CD4-positive, alpha-beta T cell treated with Interleukin-4 for 1 hour (primary cell): ENCODE measurements at places on chromosomes 5 and 9.

DNA sequence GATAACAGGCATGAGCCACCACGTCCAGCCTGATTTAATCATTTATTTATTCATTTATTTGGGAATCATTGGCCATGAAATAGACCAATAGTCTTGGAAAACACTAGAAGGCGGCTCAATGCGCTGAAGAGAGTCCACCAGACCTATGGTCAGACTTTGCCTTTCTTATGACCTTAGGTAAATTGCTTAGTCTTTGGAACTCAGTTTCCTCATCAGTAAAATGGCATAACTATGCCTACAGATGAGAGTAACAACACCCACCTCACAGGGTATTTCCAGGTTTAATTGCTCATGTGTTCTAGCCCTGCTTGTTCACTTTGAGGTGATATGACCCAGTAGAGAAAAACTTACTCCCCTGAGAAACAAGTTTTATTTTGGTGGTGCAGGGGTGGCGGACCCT lies 38.2 kb upstream of the CPEB4 start:
- no peak for DNase-seq

DNA sequence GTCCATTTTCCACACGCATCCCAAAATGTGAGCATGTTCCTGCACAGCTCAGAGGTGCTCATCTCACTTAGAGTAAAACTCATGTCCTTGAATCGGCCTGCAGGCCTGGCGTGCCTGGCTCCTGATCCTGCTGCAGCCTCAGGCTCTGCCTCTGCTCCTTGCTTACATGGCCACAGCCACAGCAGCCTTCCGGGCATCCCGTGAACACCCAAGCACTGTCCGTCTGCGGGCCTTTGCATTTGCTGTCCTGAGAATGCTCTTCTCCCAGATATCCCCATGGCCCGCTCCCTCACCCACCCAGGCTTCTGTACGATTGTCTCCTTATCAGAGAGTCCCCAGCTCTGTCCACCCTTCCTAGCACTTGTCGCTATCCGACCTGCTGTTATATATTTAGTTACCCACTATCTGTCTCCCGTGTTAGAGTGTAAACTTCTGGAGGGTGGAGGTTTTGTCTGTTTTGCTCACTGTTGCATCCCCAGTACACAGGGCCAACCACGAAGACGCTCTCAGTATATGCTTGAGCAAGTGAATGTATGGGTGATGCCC lies 21.9 kb downstream of the FGF18 start:
- no peak for DNase-seq

GRCh38 chr9:79623799-79624721 lies 52.3 kb downstream of the TLE4 start:
- DNase-seq: peak; percentile 71

DNA sequence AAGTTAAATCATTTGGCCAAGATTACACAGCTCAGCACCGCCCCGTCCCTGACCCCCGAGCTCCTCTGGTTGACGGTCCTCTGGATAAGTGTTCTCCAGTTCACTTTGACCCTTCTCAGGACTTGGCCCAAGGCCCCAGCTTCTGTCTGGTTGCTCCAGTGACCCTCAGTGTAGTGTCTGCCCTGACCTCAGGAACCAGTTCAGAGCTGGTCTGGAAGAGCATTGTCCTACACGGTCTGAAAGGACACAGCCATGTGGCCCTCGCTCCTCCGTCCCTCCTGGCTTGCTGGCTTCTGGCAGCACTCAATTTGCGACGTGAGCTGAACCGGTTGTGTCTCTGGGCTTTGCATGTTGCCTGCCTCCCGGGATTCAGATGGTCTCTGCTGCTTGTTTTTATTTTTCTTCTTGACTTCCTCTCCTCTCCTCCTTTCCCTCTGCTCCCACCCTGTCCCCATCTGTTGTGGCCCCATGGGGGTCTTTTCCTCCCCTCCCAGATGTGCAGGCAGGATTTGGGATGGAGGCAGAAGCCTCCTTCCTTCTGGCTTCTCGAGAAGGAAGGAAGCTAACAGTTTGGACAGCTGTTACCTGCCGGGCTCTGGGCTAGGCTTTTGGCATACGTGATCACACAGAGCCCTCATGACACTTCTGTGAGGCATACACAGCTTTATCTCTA lies 72.0 kb downstream of the PPARGC1B start:
- DNase-seq: no peak

- DNase-seq: no peak
Observed at GRCh38 chr9:84953252-84953773, 283.8 kb downstream of the NTRK2 start.

GRCh38 chr9:96423985-96424336 lies 5.8 kb upstream of the ZNF367 start:
- DNase-seq: no peak

GRCh38 chr9:6921315-6921714 lies 163.5 kb downstream of the KDM4C start:
- DNase-seq: no peak

DNA sequence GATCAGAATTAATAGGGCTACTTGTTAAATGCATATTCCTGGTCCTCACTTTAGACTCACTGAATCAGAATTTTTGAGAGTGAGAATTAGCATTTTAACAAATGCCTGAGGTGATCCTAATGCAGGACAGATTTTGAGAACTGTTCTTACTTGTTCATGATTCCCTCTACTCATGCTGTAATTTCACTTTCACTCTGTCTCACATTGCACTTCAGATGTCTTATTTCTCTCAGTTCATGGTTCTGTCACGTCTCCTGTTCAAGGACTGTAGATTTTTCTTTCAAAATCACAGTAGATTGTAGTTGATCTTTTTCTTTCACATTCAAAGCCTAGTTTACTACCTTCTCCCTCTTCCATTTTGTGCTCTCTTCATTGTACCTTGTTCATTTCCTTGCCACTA lies 54.3 kb downstream of the ADGRV1 start:
- DNase-seq: no peak

- DNase-seq: peak; percentile 60
Observed at GRCh38 chr9:111597852-111598732, 1.4 kb downstream of the PTGR1 start.

GRCh38 chr9:37464426-37465248 lies 613 bp downstream of the ZBTB5 start:
- peak; percentile 78 for DNase-seq

- no peak for DNase-seq
Observed at GRCh38 chr9:70816891-70817290, 304.5 kb downstream of the TRPM3 start.

DNA sequence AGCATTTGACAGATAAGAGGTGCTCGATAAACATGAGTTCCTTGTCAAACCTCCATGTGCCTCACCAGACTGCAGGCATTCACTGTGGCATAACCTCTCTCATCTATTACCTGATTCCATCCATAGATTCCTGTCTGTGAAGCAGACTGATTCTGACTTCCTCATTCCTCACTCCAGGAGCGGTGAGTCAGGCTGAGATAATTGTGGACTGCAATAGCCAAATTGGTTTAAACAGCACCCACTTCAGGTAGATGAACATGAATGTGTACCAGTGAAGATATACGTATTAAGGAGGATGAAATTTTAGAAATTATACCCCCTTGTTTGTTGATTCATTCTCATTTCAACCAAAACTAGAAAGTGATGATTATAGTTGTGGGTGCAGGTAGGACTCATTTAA lies 391.2 kb downstream of the HINT1 start:
- DNase-seq: no peak

DNA sequence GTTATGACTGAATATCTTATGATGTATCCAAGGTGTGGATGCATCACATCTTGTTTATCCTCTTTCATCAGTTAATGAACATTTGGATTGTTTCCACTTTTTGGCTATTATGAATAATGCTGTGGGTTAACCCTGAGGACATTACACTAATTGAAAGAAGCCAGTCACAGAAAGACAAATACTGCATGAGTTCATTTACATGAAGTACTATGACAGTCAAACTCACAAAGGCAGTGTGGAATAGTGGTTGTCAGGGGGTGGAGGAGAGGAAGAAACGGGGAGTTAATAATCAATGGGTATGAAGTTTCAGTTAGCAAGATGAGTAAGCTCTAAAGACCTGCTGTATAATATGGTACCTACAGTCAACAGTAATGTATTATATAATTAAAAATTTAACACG lies 409.4 kb upstream of the CTNND2 start:
- DNase-seq: no peak

- DNase-seq: no peak
Observed at GRCh38 chr5:6483880-6484382, 35.3 kb downstream of the UBE2QL1 start.

GRCh38 chr5:112253478-112254250 lies 165.4 kb downstream of the EPB41L4A start:
- DNase-seq: no peak

DNA sequence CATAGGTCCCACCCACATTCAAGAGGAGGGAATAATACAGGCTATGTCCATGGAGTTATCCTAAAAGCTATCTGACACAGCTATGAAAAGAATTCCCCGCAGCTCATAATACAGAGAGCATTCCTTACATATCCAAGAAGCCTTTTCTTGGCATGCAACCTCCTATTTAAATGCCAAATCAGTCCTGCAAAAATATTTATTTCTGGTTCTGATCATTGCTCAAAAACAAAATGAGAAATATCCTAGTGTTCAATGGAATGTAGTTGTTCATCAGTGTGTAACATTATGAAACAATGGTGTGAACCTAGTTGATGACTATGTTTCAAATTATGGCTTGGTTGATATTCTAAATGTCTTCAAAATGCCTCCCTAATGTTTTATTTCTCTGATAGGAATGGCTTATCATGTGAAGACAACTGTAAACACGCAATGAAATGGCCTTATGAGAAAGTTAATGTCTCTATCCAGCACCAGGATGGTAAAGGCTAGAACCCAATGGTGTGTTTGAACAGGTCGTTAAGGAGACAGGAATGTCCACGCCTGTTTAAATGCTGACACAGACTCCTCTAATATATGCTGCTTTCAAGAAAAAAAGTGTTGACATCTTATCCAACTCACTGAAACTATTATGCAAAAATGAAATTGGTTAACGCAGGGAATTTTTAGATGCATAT lies 126.7 kb upstream of the CDH6 start:
- no peak for DNase-seq

DNA sequence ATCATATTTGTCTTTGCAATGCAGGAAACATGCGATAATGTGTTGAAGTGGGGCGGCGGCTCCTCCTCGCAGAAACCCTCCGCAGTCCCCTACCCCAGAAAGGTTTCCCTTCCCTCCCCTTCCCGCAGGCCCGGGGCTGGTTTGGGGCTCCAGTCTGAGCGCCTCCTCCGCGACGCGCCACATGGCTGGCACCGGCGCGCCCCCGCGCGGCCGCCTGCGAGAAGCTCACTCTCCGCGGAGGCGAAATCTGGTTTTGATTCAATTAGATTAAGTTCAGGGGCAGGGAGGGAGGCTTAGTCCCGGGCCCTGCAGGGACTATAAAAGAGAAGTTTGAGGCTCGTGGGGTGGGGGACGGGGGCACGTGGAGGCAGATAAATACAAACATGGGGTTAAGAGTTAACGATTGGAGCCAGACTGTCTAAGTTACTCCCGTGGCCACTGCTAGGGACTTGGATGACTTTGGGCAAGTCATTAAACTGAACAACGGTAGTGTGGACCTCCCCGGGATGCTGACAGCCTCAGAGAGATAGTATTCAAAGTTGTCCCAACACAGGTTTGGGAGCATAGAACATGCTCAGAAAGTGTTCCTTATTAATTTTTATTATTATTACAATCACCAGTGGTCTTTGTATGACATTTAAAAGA lies 69.4 kb downstream of the MSX2 start:
- peak; percentile 12 for DNase-seq

- DNase-seq: peak; percentile 56
Observed at GRCh38 chr5:72018143-72018803, 89.0 kb upstream of the MAP1B start.

- no peak for DNase-seq
Observed at GRCh38 chr5:157744051-157745011, 819 bp downstream of the LSM11 start.
